IMR-90 (cell line): ENCODE measurements at places on chromosomes 1 and 21. TPM values are rescaled to one million over a fixed set of nuclear protein-coding genes. Genes with fewer than 3 reads are reported as not detected.

The AXDND1 gene
- total RNA-seq, result under 0.01 TPM in 1 of 2 replicates, not detected in the other

The OR6K3 gene
- not detected in 2 replicates for total RNA-seq

The OR6N2 gene
- total RNA-seq, result not detected in 2 replicates

The ADCY10 gene
- under 0.01 TPM in 2 replicates for total RNA-seq

The TMEM52 gene
- total RNA-seq, result 0.28 and 0.54 TPM in 2 replicates

The TCP10L gene
- total RNA-seq, result not detected in 2 replicates

The PGBD5 gene
- total RNA-seq, result 0.18 and 0.28 TPM in 2 replicates

The HSPB7 gene
- 0.54 and 0.56 TPM in 2 replicates for total RNA-seq

The ENTREP3 gene
- total RNA-seq, result 1.4 TPM in 2 replicates

The TFAP2E gene
- under 0.01 TPM in 2 replicates for total RNA-seq

The SPRR1A gene
- not detected in 2 replicates for total RNA-seq

The CFAP107 gene
- total RNA-seq, result not detected in 2 replicates

The TBX15 gene
- total RNA-seq, result not detected in 2 replicates

The SPATA46 gene
- not detected in 2 replicates for total RNA-seq

DNA sequence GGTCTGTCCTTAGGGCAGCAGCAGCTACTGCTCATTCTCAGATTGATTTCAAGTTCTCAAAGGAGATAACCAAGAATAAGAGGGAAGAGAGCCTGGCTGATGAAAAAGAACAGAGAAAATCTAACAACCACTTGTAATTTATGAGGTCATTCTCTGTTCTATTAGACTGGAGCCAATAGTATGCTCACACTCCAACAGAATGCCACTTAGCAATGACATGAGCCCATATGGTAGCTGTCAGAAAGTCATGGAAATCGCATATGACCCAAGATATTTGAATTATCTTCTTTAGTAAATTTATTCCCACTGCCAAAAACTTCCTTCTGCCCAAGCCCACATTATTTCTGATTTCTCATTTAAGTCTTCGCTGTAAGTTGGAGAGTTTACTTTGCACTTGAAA, 53.7 kb upstream of the PLA2G4A start:
- no peak for DNase-seq

- no peak for DNase-seq
Measured at GRCh38 chr1:11978301-11978700, 1.9 kb upstream of the MFN2 start.

GRCh38 chr1:57134803-57135202, 169.0 kb upstream of the C8B start:
- DNase-seq, result no peak

DNA sequence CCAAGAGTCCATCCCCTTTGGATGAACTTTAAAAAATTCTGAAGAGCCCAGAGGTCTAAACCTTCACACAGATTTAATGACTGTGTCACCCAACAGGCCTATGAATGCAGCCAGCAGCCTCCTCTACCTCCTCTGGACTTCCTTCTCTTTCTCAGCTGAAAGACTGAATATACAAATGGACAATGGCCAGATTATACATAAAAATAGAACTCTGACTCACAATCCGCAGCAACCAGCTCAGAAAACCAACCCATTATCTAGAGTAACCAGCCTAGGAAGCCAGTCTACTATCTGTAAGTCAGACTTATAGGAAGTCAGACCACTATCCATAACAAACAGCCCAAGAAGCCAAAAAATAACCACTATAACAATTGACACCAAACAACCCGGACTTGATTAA, 224.5 kb downstream of the ASTN1 start:
- DNase-seq, result no peak

DNA sequence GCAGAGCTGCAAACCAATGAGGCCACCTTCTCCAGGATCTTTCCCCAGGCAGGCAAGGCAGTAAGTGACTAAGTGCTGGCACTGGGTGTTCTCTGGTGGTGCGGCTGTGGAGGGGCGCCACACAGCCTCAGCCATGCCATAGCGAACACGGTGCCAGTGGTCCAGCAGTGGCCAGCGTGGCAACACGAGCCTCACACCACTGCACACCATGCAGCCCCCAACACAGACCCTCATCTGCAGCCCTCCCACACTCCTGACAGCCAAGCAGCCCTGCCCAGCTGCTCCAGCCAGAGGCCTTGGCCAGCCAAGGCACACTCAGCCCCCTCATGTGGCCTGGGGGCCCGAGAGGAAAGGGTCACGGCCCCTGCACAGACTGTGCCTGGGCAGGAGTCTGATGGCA, 3.0 kb downstream of the INTS11 start:
- no peak for DNase-seq

DNA sequence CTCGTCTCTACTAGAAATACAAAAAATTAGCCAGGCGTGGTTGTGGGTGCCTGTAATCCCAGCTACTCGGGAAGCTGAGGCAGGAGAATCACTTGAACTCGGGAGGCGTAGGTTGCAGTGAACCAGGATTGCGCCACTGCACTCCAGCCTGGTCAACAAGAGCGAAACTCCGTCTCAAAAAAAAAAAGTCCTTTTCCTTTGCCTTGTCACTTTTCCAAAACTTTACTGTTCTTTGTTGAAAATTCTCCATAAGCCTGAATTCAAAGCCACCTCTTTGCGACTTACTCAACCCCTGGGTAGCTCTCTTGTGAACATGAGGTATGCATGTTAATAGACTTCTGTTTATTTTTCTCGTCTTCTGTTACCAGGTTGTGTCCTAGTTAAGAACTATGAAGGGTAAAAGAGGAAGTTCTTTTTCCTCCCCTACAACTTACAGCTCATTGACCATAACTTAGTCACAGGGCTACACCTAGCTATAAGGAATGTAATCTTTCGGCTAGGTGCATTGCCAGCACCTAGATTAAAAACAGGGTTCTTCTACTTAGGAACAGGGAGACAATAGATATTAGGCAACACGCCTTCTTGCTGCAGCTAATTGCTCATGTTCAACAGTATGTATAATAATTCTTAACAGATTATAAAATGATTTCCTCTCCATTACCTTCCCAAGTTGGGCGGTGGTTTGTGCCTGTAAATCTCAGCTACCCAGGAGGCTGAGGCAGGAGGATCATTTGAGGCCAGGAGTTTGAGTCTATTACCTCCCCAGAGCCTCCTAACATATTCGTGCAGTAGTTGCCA, 40.9 kb downstream of the PTAFR start:
- DNase-seq, result peak; percentile 12

GRCh38 chr1:66527686-66528085, 6.3 kb upstream of the SGIP1 start:
- DNase-seq, result peak; percentile 96

DNA sequence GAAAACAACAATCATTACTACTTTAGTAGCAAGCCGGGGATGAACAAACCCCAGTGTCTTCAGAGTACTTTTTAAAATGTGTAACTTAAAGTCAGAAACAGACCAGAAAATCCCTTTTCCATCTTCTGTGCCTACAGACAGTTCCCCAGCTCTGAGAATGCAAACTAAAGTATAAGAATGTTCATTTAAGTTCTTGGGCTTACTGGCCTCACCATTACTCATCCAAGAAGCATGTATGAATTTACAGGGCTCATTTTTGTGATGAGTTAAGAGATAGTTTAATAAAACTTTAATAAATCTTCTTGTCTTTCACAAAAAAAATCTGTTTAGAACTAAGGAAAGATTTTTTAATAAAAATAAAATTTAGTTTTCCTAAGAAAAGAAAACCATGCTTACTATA, 4.6 kb downstream of the LPGAT1 start:
- DNase-seq, result peak; percentile 77

DNA sequence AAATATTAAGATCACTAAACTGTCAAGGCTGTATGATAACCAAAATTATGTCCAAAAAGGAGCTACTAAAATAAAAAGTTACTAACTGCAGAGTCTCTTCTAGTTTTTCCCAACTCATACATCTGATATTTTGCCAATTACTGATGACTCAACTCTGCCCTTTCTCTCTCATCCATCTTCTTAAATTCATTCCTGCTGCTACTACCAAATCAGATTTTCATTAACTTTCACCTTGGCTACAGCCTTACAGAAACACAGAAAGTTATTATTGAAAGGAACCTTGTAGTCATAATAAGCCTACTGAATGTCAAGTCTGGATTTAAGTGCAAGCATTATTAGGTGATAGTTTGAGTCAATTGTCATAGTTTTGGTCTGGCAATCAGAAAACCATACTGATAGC, 273.1 kb downstream of the DPYD start:
- peak; percentile 72 for DNase-seq

GRCh38 chr1:50562106-50562505, 138.9 kb upstream of the DMRTA2 start:
- DNase-seq, result no peak

- DNase-seq, result peak; percentile 98
Measured at GRCh38 chr1:10074059-10074851, 41.5 kb downstream of the UBE4B start.

DNA sequence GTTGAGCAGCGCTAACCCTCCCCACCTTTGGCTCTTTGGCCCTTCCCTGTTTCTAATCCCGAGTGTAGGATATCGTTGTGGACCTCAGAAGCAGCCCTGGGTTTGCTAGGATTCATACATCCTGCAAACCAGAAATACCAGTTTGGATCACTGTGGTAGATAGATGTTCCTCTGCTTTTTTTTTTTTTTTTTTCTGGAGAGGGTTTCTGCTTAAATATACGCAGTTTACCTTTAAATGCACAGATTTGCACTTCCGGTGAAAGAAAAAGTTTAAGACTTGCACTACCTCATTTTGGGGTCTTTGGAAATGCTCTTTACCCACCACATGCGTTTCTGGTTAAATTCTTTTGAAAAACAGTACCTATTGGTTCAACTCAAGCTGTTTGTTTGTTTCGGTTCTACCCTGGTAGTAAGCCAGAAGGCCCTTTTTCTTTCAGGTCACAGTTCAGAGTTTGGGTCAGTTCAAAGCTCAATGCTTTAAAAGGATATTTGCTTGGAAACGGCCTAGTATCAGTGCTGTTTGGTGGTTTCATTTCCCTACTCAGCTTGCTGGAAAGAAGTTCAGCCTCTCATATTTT, 908 bp downstream of the DDI2 start:
- no peak for DNase-seq

DNA sequence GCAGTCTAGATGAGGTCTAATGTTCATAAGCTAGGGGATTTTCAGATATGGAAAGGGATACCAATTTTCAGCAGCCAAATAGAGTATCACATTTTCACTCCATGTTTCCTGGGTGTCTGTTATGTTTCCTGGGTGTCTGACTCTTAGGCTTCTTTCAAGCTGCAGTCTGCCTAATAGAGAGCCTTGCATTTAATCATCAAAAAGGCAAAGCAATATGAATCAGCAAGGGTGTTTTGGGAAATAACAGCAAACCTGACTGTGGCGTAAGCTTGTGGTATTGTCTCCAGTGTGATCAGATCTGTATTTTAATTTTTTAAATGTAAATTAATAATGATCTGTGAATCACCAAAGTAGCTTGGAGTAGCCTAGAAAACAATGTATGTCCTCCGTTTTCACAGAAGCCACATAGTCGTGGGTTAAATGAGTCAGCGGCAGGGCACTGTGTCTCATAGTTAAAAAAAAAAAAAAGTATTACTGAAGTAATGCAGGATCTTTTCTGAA, 10.4 kb downstream of the LGALS8 start:
- DNase-seq, result peak; percentile 78

- no peak for DNase-seq
Measured at GRCh38 chr1:22064751-22065402, 12.4 kb downstream of the CDC42 start.

GRCh38 chr1:169305356-169305755, 62.2 kb downstream of the NME7 start:
- no peak for DNase-seq

DNA sequence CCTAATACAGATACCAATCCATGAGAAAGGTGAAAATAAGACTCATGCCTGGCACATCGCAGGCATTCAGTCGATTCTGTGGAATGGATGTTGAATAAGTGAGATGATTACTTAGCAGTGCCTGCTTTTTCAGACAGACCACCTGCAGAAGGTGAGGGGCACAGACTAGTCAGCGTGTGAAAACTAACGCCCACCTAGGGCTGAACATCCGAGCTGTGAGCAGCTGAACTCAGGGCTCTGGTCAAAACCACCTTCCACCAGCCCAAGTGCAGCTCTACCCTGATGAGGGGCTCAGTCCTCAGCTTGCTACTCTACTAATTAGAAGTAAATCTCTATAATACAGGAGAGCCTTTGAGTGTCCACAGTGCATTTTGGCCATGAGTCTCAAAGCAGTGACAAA, 32.5 kb downstream of the LMX1A start:
- DNase-seq, result no peak

GRCh38 chr1:151909167-151910149, at the start of gene THEM4:
Gene THEM4, minus strand, starts transcription at chr1:151909511. Its CDS starts 53 bp downstream, at chr1:151909458.
- DNase-seq, result peak; percentile 96

DNA sequence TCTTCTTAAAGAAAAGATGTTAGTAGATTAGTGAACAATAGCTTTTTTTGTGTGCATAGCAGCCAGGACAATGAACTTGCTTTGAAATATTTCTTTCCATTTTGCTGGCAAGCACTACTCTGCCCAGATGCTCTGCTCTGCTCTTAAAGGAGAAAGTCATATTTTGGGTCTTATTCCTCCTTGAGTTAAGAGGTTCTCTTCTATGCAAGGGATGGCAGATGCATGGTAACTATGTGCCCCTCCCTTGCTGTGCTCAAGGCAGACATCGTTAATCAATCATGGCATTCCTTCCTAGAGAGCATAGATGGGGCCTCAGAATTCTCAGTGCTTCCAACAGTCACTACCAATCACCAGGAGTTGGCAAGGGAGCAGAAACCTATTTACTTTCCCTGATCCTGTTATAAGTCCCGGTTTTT, 27.6 kb downstream of the NIPAL3 start:
- DNase-seq, result no peak

- peak; percentile 16 for DNase-seq
Measured at GRCh38 chr1:115980998-115981993, 5.0 kb downstream of the SLC22A15 start.

DNA sequence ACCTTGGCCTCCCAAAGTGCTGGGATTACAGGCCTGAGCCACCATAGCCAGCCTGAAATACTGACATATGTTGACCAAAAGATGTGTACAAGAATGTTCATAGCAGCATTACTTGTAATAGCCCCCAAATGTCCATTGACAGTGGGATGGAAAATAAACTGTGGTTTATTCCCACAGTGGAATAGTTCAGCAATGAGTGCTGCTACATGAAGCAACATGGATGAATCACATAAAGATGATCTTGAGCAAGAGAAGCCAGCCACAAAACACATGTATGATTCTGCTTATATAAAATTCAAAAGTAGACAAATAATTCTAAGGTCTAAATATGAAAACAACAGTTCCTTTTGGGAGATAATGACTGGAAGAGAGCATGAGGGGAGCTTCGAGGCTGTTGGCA, 9.1 kb upstream of the CREG1 start:
- DNase-seq, result peak; percentile 23

DNA sequence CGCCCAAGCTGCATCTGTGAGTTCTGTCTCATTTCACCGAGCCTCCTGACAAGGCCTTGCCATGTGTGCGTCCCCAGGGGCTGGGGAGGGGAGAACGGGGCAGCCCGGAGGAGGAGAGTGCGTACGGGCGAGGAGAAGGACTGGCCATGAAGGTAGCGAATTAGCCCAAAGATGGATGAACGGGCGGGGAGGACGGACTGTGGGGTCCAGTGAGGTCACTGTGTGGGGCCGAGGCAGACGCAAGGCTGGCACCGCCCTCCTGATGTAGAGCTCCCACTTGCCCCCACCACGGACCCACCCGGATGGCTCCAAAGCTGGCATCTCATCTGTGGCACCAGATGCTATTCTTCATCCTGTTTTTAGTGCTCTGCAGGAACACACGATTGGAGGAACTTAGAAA, 330.4 kb downstream of the AJAP1 start:
- no peak for DNase-seq

GRCh38 chr1:218415726-218416125, 70.6 kb downstream of the TGFB2 start:
- DNase-seq, result no peak
